Activated B cell treated with CpG ODN at 0.5 μM for 24 hours (primary cell): ENCODE measurements at places on chromosomes 2 and 18.

GRCh38 chr2:191303140-191304005 lies 58.2 kb downstream of the MYO1B start:
- no peak for DNase-seq
- H3K4me1 ChIP-seq, result peaks cover 2% of the 10 kb centered on the region
- no peak overlapping the region for H3K27ac ChIP-seq

- no peaks in the 10 kb centered on the region for H3K27me3 ChIP-seq
- no peak overlapping the region for H3K27ac ChIP-seq
- H3K4me1 ChIP-seq, result no peaks in the 10 kb centered on the region
- H3K4me3 ChIP-seq, result no peak overlapping the region
- no peak for DNase-seq
- peaks cover 83% of the 10 kb centered on the region for H3K36me3 ChIP-seq
These were observed 90.7 kb downstream of the NOL10 start for GRCh38 chr2:10599089-10599488.

DNA sequence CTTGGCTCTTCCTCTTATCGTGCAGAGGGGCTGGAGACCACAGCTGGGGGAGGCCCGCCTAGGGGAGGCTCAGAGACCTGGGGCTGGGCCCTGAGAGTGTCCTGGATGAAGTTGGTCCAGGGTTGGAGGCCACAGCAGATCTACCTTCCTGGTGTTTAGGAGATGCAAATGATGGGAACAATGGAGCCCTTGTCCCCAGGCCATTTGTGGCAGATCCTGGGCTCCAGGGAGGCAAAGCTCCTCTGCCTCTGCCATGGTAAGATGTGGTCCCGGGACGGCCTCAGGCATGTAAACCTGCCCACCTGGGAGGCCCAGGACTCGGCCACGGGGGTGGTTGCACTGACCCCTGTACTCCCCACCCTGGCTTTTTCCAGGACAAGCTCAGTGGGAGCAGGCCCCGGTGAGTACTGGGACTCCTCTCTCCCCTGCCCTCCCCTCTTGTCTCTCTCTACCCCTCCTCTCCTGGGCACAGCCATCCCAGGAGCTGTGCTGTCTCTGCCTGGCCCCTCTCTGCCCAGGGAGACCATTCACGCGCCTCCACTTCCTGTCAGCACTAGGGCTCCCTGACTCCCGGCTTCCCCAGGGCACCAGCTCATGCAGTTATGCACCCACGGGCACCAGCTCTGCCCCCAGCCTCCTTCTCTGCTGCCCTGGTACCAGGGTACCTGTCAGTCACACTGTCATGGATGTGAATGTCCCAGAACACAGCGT lies 10.9 kb downstream of the SH2D6 start:
- no peaks in the 10 kb centered on the region for H3K36me3 ChIP-seq
- H3K4me1 ChIP-seq, result no peaks in the 10 kb centered on the region

GRCh38 chr18:48852292-48852691 lies 98.5 kb downstream of the SMAD7 start:
- no peak overlapping the region for H3K4me3 ChIP-seq
- H3K27me3 ChIP-seq, result no peaks in the 10 kb centered on the region
- H3K27ac ChIP-seq, result no peak overlapping the region
- H3K4me1 ChIP-seq, result peaks cover 4% of the 10 kb centered on the region
- DNase-seq, result no peak

GRCh38 chr18:57052759-57053158 lies 94.1 kb upstream of the BOD1L2 start:
- H3K4me3 ChIP-seq, result no peak overlapping the region
- no peaks in the 10 kb centered on the region for H3K4me1 ChIP-seq
- no peaks in the 10 kb centered on the region for H3K36me3 ChIP-seq
- no peak for DNase-seq
- H3K27ac ChIP-seq, result no peak overlapping the region

DNA sequence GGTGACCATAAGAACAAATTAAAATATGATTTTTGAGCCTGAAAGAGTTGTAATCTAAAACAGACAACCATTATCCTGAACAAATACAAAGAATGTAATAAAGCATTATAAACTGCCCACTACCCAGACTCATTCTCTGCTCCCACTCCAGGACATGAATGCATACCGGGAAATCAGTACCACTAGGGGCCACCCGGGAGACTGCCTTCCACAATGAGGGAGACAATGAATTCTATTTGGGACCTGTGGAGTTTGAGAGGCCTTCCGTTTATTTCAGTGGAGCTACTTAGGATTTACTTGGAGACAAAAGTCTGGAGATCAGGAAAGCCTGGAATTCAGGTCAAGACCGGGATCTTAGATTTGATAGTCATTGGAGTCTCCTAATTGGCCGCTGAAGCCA lies 50.0 kb downstream of the NAB1 start:
- no peaks in the 10 kb centered on the region for H3K36me3 ChIP-seq
- peaks cover 5% of the 10 kb centered on the region for H3K4me1 ChIP-seq
- no peak overlapping the region for H3K4me3 ChIP-seq
- no peak overlapping the region for H3K27ac ChIP-seq
- no peak for DNase-seq
- H3K27me3 ChIP-seq, result no peaks in the 10 kb centered on the region

DNA sequence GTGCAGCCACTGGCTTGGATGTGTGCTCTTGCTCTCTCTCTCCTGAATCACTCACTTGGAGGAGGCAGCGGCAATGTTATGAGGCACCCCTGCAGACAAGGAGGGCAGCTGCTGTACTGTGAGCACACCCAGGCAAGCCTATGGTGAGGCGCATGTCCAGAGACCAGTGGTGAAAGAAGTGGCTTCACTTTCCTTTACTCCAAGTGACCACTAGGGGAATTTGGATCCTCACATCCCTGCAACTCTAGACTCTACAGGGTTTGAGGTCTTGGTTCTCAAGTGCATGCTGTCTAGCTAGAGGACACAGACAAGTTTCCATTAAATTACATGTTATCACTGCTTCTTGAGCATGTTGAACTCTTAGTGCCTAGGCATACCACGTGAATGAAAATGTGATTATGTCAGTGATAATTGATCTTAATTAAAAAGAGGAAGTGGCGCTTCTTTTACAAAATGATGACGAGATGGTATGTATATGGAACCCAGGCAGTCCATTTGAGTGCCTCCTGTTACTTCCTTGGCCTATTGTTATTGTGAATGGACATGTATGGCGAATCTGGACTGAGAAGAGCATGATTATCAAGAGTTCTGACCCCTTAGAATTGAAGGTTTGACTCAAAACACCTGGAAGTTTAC lies 181.0 kb upstream of the CDH2 start:
- no peak for DNase-seq
- H3K4me3 ChIP-seq, result no peak overlapping the region
- H3K27ac ChIP-seq, result no peak overlapping the region
- H3K36me3 ChIP-seq, result no peaks in the 10 kb centered on the region

DNA sequence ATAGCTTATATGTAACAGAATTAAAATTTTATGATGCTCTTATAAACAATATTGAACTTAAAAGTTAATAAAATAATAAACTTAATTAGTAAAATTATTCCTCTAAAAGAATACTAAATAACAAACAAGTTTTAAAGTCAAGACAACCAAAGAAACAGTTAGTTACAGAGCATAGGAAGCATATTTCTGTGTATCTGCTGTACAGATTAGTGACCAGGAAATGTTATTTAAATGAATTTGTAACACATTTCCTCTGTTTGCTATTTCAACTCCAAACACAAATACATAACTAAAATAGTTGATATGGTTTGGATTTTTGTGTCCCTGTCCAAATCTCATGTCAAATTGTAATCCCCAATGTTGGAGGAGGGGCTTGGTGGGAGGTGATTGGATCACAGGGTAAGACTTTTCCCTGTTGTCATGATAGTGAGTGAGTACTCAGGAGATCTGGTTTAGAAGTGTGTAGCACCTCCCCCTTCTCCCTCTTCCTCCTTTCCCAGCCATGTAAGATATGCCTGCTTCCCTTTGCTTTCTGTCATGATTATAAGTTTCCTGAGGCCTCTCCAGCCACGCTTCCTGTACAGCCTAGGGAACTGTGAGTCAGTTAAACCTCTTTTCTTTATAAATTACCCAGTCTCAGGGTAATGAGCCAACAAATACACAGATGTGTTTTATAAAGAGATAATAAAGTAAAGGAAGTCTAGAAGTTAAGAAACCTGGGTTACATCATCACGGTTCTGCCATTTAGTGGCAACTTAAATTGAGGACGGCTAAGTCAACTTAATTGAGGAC lies 51.8 kb downstream of the ROCK2 start:
- no peaks in the 10 kb centered on the region for H3K27me3 ChIP-seq
- no peak overlapping the region for H3K27ac ChIP-seq
- H3K4me3 ChIP-seq, result peak overlapping the region; percentile 1
- no peak for DNase-seq
- no peaks in the 10 kb centered on the region for H3K36me3 ChIP-seq

DNA sequence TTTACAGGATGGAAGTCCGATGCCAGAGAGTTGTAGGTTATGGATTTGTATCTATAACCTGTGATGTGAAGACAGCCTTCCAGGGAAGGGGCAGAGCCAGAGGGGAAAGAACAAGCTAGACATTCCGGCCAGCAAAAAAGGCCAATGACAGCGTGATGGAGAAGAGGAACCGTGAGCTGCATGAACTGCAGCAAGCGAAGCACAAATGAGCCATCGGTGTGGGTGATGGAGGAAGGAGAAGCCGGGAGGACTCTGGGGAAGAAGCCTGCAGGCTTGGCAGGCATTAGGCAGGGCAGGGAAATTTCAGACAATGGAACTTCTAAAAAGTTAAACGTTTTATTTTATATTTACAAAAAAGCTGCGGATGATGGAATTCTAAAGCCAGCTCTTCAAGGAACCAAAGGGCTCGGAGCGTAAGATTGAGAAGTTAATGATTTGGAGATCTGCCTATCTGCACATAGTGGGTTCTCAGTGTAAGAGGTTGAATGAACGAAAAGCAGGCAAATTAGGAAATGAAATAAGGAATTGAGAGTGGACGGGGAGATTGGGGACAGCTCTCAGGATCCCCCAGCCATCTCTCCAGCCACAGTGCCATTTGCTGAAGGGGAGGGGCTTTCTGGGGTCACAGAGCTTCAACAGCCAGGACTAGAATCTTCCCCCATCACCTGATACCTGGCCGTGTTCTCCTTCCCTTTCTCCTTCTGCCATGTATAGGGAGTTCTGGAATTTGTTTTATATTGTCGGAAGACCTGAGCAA lies 28.4 kb downstream of the NGEF start:
- no peak for DNase-seq
- peaks cover 34% of the 10 kb centered on the region for H3K27me3 ChIP-seq
- no peaks in the 10 kb centered on the region for H3K4me1 ChIP-seq
- no peak overlapping the region for H3K4me3 ChIP-seq
- H3K36me3 ChIP-seq, result no peaks in the 10 kb centered on the region

DNA sequence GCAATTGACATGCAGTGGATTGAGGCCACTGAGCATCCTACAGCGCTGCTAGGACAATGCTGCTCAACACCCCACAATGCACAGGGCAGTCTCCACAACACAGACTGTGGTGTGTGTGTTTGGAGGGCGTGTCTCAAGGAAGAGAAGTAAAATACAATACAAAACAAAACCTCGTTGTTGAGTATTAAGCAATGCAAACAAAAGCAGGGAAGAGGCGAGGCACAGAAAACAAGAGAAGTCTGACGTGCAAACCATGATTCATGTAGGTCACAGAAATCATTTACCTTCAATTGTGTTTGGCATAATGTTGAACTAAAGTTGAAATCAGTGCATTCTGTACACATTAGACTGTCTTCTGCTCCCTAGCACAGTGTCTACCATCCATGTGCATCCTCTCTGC lies 260.9 kb downstream of the PHLPP1 start:
- H3K4me3 ChIP-seq, result no peak overlapping the region
- peaks cover 55% of the 10 kb centered on the region for H3K36me3 ChIP-seq
- no peaks in the 10 kb centered on the region for H3K4me1 ChIP-seq
- no peak overlapping the region for H3K27ac ChIP-seq
- H3K27me3 ChIP-seq, result no peaks in the 10 kb centered on the region

DNA sequence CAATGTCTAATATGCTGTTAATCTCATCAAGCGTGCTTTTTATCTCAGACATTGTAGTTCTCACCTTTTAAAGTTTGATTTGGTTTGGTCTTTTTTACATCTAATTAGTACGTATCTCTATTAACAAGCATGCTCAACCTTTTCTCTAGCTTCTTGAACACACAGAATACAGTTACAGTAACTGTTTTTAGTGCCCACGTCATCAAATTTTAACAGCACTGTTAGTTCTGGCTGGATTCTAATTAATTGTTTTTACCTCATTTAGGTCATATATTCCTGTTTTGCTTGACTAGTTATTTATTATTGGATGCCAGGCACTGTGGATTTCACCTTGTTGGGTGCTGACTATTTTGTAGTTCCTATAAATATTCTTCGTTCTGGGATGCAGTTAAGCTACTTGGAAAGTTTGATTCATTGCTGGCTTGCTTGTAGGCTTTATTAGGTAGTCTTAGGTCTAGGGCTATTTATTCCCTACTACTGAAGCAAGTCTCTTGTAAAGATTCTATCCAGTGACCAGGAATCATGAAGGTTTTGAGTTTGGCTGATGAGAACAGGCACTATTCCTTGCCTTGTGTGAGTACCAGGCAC lies 263.0 kb downstream of the ETAA1 start:
- H3K36me3 ChIP-seq, result no peaks in the 10 kb centered on the region
- H3K27ac ChIP-seq, result no peak overlapping the region

GRCh38 chr2:165305391-165306096 lies 66.3 kb downstream of the SCN2A start:
- H3K27me3 ChIP-seq, result no peaks in the 10 kb centered on the region
- H3K36me3 ChIP-seq, result no peaks in the 10 kb centered on the region
- H3K27ac ChIP-seq, result no peak overlapping the region
- H3K4me3 ChIP-seq, result no peak overlapping the region
- no peak for DNase-seq

GRCh38 chr2:7097353-7097895 lies 180.2 kb downstream of the RNF144A start:
- peaks cover 23% of the 10 kb centered on the region for H3K27me3 ChIP-seq
- H3K4me3 ChIP-seq, result peak overlapping the region; percentile 33
- H3K27ac ChIP-seq, result no peak overlapping the region
- peak; percentile 58 for DNase-seq

- no peak for DNase-seq
- H3K4me1 ChIP-seq, result peaks cover 18% of the 10 kb centered on the region
- peak overlapping the region; percentile 37 for H3K4me3 ChIP-seq
- H3K27ac ChIP-seq, result peak overlapping the region; percentile 81
These were observed 245.3 kb downstream of the STK39 start for GRCh38 chr2:168002021-168002553.

DNA sequence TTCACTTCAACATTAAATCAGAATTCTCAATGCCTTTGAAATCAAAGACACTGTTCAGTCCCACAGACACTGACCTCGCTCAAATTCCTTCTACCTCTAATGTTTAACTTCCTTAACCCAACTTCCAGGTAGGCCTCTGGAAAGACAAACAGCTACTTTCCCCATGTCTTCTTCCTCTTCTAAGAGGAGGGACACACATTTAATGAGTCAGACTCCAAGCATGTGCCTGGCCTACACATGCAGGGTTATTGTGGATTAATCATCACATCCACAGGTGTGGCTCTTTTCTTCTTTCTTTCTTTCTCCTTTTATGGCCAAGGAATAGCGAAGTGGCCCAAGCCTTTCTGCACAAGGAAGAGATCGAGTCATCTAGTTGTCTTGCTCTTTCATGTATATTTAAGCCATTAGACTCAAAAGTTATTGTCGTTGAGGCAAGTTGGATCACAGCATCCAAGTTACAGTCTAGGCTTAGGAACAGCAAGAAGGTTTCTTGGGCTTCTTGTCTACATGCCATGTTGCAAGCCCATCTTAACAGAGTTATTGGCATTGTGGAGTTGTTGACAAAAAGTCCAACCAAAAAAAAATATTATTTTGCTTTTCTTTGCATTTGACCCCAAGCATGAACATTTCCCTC lies 387.8 kb downstream of the IRS1 start:
- H3K4me1 ChIP-seq, result no peaks in the 10 kb centered on the region
- H3K4me3 ChIP-seq, result no peak overlapping the region
- no peaks in the 10 kb centered on the region for H3K36me3 ChIP-seq
- peaks cover 6% of the 10 kb centered on the region for H3K27me3 ChIP-seq
- DNase-seq, result no peak
